ENCODE measurements at places on chromosomes 1 and 21. TPM values are rescaled to one million over a fixed set of nuclear protein-coding genes. Genes with fewer than 3 reads are reported as not detected.

DNA sequence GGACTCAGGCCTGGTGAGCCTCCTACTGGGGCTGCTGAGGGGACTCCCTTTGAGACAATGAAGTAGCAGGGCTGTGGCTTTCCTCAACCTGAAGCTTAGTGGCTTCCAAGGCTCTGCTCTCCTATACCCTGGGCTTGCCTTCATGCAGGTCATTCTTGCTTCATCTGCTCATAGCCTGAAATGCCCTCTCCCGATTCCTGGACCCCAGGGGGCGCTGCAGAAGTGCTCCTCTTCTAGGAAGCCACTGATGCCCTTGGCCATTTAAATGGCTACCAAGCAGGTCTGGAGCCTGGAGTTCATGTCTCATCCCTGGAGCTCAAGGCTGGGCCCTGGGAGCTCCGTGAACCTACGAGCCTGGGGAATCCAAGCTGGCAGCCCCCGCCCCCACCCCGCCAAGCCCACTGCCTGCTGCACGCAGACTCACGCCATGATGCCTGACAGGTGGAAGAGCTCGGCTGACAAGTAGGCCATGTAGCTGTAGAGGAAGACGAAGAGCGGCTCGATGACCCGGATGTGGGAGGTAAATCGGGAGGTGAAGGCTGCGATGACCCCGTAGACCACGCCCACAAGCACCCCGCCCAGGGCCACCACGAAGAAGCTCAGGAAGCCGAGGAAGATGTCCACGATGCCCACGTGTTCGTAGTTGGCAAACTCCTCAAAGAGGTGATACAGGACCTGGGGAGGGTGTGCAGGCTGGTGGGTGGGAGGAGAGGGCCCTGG, 45.7 kb downstream of the SLC9A1 start:
- DNase-seq, result peak; percentile 74

DNA sequence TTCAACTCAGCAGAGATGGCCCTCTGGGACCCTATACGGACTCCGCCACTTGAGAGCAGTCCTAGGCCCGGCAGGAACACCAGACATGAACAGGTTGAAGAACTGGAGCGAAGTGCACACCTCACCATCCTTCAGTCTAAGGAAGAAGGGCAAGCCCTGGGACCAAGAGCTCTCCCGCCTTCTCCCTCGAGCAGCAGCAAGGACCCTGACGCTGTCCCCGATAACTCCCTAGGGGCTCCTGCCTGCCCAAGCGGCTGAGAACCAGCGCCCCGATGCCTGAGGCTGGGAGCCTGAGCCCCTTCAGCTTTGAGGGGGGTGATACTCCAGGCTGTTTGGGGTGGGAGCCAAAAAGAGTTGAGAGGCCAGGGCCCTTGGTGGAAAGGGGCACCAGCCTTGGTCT, 10.2 kb downstream of the TMEM81 start:
- no peak for DNase-seq

- no peak for DNase-seq
These were observed 141.8 kb downstream of the AKT3 start for GRCh38 chr1:243708210-243708609.

Gene ZNF683
- not detected for total RNA-seq

- DNase-seq, result no peak
These were observed 8.7 kb upstream of the PIGM start for GRCh38 chr1:160040476-160040875.

GRCh38 chr1:89582571-89582970, 50.3 kb upstream of the LRRC8C start:
- no peak for DNase-seq

DNA sequence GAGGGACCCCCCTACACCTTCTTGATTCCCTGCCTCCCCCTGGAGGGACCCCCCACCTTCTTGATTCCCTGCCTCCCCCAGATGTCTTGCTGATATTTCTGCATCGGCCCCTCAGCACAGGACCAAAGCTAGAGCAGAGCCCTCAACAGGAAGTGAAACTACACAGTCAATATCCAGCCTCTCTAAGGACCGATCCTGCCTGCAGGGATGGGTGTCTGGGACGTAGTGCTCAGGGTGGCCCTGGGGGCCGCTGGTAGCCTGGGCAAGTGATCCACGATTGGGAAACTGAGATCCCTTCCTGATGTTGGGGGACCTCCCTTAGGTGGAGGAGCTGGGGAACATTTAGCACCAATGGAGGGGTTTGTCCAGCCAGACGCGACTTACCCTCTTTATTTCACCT, 3.9 kb upstream of the LEFTY2 start:
- DNase-seq, result no peak

GRCh38 chr1:27150641-27151040, 4.3 kb downstream of the SLC9A1 start:
- no peak for DNase-seq

DNA sequence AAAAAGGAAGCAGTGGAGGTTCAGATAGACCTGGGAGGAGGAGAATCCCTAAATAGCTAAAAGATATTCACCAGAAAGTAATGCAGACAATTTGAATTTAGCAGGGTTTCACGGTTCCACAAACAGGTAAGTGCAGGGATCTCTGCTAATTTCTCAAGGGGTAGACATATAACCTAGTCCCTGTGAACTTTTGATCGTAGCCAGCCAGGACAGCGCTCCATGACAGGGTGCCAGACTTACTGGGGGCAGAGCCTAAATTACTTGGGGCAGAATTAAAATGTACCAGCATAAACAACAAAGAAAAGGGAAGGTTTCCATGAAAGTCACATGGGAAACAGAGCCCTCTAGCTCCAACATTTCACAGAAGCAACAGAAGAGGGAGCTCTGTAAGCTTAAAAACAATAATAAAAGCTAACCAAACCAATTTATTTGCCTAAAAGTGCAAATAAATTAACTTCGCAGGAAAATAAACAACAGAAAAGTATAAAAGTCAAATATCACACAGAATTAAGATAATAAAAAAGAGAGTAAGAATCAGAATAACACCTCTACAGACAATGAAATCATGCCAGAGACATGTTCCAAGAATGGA, 198.3 kb downstream of the DUSP10 start:
- DNase-seq, result no peak

Gene SYT6
- total RNA-seq, result 77.2 TPM

Gene MYOM3
- total RNA-seq, result 0.07 TPM

GRCh38 chr21:27079636-27080240, 112.8 kb upstream of the ADAMTS5 start:
- no peak for DNase-seq

DNA sequence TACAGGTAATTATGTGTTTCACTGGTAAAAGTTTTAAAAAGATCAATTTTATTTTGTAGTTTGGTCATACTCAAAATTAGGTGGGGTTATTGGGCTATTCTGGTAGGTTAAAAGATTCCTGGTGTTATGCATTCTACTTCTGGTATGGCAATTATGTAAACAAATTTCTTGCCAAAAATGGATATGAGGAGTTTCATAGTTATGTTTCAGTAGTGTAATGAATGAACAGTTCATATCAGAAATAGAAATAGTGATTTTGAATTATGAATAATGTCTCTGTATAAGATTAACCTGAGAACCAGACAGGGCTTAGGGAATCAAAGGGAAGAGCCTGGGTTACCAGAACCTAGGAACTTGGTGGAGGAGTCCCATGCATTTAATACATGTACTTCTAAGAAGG, 15.9 kb downstream of the ATF6 start:
- DNase-seq, result no peak

DNA sequence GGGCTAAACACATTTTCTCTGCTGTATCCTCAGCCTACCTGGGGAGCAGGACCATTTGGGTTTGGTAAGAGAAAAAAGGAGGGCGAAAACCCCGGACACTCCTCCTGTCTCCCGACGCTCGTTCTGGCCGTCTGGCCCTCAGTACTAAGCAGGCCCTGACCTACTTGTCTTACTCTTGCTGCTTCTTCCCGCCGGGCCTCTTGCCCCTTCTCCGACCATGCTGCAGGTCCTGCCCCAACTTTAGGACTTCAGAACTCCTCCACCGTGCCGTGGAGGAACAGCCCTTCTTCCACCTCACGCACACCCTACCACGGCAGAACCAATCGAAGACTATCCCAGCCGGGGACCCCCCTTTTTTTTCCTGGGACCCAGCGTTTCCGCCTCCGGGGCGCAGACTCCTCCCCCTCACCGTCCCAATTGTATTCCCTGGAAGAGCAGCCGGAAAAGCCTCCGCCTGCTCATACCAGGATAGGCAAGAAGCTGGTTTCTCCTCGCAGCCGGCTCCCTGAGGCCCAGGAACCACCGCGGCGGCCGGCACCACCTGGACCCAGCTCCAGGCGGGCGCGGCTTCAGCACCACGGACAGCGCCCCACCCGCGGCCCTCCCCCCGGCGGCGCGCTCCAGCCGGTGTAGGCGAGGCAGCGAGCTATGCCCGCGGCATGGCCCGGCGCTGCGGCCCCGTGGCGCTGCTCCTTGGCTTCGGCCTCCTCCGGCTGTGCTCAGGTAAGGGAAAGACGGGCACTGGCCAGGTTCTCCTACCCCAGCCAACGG, at the start of gene CHRNB2:
Gene CHRNB2, plus strand, starts transcription at position 393 of the 771 bp plus-strand sequence. Its CDS starts 267 bp downstream, at position 660.
- peak; percentile 96 for DNase-seq

DNA sequence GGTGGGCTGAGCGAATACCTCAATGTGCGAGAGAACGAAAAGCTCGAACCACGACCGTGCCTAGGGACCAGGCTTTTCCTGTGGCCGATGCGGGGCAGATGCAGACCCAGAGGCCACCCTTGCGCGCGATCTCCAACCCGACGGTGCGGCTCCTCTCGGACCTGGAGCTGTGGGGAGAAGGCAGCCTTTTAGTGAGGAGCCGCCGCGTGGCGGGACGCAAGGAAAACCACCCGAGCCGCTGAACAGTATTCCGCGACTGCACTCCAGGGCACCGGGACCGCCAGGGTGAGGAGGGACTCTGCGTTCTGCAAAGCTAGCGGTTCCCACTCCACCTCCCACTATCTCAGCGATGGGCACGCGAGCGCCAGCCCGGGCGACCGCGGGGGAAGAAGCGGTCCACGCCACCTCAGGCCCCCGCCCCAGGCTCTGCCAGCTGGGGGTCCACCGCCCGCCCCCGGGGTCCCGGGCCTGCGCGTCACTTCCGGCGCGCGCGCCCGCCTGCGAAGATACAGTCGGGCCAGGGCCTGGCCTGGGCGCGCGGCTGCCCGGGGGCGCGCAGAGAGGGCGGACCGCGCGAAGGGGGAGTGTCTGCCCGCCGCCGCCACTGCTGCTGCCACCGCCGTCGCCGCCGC, 66.5 kb upstream of the PRKACB start:
- DNase-seq, result peak; percentile 81

- DNase-seq, result no peak
These were observed 16.2 kb downstream of the LAPTM5 start for GRCh38 chr1:30741239-30741894.

Gene CD5L
- not detected for total RNA-seq

DNA sequence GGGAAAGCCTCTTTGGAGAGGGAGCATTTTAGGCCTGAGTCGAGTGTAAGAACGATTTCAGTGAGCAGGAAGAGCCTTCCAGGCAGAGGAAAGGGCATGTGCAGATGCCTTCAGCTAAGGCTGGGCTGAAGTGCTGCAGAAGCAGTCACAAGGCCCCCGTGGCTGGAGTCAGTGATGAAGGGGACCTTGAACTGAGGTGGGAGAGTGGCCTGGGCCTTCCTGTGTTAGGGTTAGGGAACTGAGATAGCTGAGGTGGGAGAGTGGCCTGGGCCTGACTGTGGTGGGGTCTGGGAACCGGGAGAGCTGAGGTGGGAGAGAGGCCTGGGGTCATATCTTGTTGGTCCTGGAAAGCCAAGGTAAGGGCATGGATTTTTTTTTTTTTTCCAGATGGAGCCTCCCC, 50.9 kb upstream of the ETV3 start:
- DNase-seq, result no peak

GRCh38 chr1:151492120-151492519, 19.1 kb upstream of the CGN start:
- DNase-seq, result no peak

Gene GNAT2
- not detected for total RNA-seq

- DNase-seq, result no peak
These were observed 174.7 kb downstream of the ADGRL4 start for GRCh38 chr1:78831731-78832360.

GRCh38 chr1:5742801-5743200, 249.4 kb downstream of the NPHP4 start:
- no peak for DNase-seq

All from H9 (cell line).